Psoas muscle (tissue), 8 donors: ENCODE measurements at places on chromosomes 7 and 10. TPM values are rescaled to one million over a fixed set of nuclear protein-coding genes. Genes with fewer than 3 reads are reported as not detected.

UCMA gene
- total RNA-seq = not detected

HYAL4 gene
- total RNA-seq = 2.2 TPM

AKR1B1 gene
- 266 TPM for total RNA-seq

CALML3 gene
- total RNA-seq = not detected

UNCX gene
- total RNA-seq = not detected

POR gene
- total RNA-seq = 48.8 TPM

AHCYL2 gene
- 26.8 TPM for total RNA-seq

LBX1 gene
- total RNA-seq = 7.4 TPM

ZEB1 gene
- total RNA-seq = 92.3 TPM

OR2A25 gene
- total RNA-seq = not detected

CNPY1 gene
- total RNA-seq = not detected

DNA sequence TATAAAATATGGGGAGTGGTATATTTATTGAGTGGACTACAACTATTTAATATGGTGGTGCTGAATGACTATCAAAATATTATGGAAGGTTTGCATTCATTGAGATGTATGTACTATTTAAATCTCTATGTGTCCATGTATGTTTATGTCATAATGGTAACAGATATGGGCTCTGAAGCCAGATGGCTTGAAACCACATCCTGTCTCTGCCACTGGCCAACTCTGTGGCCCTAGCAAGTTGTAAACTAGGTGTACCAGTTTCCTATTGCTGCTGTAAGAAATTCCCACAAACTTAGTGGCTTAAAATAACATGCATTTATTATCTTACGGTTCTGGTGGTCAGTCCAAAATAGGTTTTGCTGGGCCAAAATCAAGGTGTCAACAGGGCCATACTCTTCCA, 198.1 kb upstream of the NFE2L3 start:
- no peak for DNase-seq

DNA sequence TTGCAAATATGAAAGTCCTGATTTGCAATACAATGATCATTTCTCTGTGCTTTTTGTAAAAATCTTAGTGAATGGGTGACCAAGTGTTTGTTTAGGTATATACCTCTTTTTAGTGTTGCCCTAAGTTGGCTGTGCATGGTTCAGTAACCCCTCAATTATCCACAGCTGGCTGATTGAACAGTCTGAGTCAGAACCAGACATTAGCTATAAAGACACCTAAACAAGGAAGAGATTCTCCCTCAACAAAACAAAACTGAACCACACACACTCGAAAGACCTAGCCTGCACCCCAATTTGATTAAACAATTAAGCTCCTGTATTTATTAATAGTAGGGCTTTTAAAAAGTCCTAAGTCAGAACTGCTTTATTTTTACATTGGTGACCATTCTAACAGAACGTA, 2.8 kb downstream of the RSBN1L start:
- no peak for DNase-seq

- DNase-seq = no peak
Measured at GRCh38 chr7:88490874-88491273, 184.2 kb upstream of the STEAP4 start.

GRCh38 chr10:60374836-60375235, 14.8 kb downstream of the ANK3 start:
- DNase-seq = no peak

DNA sequence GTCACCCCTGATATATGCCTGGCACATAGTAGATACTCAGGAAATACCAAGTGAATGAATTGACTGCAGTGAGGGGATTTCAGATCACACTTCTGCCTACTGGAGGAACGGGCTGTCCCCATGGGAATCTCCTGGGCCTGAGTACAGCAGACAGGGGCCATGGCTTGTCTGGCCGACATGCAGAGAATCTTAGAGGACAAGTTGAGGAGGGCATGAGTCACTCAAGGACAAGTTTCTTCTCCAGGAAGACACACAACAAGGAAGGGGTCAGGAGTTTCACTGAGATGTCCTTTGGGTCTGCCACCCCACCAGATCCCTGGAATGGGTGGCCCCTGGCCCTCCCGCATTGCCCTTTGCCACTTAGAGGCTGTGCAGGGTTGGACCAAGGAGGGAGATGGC, 20.7 kb downstream of the PLPP4 start:
- no peak for DNase-seq

DNA sequence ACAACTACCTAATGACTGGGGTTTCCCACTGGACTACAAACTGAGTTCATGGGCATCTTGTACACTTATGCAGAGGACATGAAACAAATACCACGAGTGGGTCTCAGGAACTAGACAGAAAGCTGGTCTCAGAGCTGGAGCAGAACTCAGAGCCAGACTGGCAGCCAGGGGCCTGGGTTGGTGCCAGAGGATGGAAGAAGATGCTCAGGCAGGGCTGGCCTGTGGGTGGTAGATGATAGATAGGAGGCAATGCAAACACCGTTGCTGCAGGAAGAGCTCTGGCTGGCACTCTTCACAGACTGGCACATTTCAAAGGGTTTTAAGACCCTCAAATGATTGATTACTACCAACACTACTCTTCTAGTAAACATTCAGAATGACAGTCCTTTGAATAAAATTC, 28.8 kb downstream of the ENO4 start:
- DNase-seq = no peak

- no peak for DNase-seq
Measured at GRCh38 chr10:100687143-100688003, 58.0 kb upstream of the PAX2 start.

GRCh38 chr10:46992803-46993561, 81.8 kb downstream of the PTPN20 start:
- DNase-seq = peak; percentile 34

DNA sequence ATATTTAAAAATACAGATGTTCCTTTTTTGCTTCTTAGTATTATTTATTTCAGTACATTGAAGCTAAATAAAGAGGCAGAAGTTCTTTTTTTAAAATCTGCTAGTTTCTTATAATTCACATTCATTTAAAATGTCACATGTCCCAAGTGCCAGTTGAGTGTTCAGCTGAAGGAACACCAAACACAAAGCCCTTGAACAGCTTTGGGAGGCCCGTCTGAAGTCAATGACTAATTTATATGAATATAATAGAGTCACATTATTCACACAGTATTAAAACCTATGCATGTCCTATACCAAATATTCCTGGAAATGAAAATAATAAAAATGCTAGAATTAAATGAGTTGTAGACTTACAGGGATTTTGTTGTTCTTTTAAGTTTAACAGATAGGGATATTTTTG, 70.3 kb downstream of the GNAI1 start:
- DNase-seq = no peak

GRCh38 chr10:50604049-50604640, 19.6 kb downstream of the SGMS1 start:
- DNase-seq = no peak

GRCh38 chr10:104322416-104322782, 15.9 kb downstream of the ITPRIP start:
- no peak for DNase-seq

GRCh38 chr7:123652406-123652805, 3.3 kb upstream of the LMOD2 start:
- no peak for DNase-seq

- no peak for DNase-seq
Measured at GRCh38 chr10:87066178-87066577, 28.5 kb downstream of the GLUD1 start.

DNA sequence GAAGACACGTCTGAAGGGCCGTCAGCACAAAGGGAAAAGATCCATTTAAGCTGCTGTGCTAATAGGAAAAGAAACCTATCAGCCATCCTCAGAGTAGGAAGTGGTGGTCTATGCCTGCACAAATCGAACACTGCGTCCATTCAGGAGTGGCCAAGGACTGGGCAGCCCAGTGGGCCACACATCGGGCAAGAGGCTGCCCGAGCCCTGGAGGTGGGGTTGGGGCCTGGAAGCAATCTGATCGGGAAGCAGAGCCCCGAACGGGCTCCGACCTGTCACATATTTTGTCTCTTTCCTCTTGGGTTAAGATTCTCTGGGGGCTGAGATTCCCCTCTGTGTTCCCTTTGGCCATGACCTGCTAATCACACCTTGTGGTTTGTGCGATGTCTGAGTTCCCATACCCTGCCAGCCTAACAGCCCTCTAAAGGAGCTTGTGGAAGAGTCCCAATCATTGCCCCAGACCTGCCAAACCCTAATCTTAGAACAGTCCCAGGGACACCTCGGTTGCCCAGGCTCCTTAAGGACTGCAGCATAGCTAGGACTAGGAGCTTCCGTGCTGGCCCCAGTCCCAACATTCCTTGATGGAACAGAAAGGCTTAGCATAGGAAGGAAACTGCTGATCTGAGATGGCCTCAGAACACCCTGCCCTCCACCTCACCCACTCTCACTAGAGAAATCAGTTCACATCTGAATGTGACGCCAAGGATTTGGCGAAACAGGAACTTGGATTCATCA, 77.9 kb upstream of the SAMD8 start:
- DNase-seq = no peak

- peak; percentile 48 for DNase-seq
Measured at GRCh38 chr10:3067118-3067858, at the start of gene PFKP. TSS of gene PFKP (plus strand) at chr10:3067548. CDS start at chr10:3067596, 48 bp downstream.

DNA sequence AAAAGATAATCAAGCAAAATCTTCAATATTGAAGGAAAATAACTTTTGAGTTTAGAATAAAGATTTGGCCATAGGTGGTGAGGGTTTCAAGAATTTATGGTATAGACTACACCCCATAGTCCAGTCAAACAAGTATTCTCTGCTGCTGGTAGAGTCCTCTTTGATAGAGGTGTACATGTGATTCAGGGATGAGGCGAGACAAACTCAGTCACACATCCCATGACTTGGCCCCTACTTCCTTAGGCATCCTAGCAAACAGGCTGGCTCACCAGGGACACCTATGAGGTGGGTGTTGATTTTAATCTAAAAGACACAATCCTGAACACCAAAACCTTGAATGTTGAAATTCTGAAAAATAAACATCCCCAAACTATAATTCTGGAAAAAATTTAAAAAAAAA, 78.1 kb upstream of the SLC25A13 start:
- no peak for DNase-seq
